Vagina (tissue), 2 donors: ENCODE measurements at places on chromosomes 6 and 20.

- DNase-seq = no peak
These were observed 347.9 kb upstream of the SPTLC3 start for GRCh38 chr20:12660918-12661317.

GRCh38 chr6:90175627-90176538 is 120.8 kb downstream of the BACH2 start:
- no peak for DNase-seq

- no peak for DNase-seq
These were observed 116.5 kb downstream of the MAP3K4 start for GRCh38 chr6:161107779-161108730.

DNA sequence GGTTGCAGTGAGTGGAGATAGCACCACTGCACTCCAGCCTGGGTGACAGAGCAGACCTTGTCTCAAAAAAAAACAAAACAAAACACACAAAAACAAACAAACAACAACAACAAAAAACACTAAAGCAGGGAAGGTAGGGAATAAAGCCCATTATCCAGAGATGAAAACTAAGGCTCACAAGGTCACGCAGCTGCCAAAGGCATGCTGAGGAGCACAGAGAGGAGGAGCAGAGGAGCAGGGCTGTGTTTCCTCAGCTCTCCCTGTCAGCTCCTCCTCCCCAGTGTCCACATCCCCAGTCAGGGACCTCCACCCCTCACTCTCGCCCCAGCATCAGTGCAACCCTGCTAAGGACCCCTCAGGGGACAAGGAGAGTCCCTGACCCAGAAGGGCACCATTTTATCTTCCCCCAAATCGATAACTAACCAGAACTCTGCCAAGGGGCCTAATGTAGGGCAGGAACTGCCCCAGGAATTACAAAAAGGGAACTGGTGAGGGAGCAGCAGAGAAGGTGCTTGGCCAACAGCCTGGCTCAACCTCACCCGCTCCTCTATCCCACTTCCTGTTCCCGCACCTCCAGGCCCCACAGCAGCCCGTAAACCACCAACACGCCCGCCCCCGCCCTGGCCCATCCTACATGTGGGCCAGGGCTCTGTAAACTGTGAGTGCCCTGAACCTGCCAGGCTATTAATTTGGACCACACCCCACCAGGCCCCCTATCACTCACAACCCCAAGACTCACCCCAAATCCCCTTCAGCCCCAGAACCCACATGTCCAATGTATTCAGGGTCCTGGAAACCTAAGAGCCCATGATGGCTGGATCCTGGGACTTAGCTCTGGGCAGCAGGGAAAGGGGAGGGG is 9.0 kb downstream of the TEAD3 start:
- no peak for DNase-seq

DNA sequence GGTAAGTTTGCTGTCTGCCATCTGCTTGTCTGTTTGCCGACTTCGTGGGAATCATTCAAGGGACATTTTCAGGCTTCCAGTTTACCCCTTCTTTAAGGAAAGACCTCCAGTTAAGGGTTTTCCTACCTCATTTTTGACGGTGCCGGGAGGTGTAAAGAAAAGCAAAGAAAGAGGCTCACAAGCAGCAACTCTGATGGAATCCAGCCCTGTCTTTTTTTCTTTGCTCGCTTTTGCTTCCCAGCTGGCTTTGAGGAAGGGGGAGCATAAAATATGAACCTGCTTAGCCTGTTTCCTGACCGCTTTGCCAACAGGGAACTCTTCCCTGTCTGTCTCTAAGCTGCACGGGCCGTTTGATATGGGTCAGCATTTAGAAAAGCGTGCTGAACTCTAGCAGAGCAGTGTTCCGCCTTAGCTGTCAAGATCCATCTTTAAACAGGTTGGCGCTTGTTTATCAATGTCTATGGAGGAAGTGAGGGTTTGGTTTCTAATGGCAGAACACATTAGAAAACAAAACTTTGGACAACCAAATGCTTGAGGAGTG is 13.8 kb downstream of the SYTL3 start:
- no peak for DNase-seq
